ENCODE measurements at places on chromosomes 7 and 10.

DNA sequence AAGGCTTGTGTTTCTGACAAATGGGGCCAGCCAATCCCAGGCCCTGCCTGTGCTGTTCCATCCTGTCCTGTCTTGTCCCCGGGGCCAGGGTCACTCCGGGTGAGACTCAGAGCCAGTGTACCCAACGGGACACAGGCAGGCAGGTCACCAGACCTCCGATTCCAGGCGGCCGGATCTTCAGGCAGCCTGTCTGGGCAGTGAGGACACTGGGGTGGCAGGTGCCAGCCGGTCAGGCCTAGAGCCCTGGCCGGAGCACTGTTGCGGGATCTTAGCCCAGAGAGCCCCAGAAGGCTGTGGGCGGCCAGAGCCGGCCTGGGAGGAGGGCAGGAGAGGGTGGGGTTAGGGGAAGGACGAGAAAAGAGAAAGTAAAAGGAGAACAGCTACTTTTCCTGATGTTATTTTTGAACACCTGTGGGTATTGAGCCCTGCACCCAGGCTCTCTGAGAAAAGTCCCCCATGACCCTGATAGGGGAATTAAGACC is 134.3 kb upstream of the TNRC18 start:
- DNase-seq = no peak

GRCh38 chr7:146206270-146206669 is 89.7 kb downstream of the CNTNAP2 start:
- no peak for DNase-seq

DNA sequence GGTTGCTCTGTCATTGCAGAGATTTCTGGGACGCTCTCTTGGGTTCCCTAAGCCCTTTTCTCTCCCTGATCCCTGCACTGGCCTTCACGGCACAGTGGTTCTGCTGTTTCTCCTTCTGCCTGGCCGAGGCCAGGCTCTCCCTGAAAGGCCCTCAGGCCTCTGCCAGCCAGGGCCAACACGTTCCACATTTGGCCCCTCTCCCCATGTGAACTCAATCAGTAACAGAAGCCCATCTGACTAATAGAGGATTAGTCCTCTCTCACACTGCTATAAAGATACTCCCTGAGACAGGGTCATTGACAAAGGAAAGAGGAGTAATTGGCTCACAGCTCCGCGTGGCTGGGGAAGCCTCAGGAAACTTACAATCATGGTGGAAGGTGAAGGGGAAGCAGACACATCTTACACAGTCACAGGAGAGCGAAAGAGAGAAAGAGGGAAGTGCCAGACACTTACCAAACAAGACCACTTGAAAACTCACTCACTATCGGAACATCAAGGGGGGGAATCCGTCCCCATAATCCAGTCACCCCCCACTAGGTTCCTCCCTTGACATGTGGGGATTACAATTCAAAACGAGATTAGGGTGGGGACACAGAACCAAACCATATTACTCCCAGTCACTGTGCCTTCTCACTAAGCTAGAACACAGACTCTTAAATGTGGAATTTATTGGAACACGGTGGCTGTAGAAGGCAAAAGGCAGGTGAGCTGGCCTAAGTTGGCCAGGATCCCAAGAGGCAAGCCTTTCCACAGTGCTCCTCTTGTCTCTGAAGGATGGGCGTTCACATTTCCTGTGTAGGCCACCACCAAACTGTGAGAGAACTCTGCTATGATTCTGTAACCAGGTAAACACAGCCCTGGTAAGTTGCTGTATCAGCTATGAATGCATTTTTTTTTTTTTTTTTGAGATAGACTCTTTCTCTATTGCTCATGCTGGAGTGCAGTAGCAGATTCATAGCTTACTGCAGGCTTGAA is 8.8 kb downstream of the FZD8 start:
- no peak for DNase-seq

DNA sequence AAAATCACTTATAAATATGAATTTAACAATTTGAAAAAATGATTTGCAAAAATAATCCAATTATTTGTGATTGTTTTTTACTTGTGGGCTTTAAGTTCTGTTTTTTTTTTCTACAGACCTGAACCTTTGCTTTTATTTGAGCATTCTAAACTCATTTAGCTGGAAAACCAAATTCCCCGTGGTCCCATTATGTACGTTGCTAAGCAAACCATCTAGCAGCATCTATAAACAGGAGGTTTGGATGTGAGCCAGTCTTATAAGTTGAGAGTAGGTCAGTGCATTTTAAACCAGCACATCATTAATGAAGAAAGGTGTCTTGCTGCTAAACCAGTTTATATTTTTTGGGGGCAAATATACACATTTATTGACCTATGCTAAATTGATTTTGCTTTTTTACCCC is 77.3 kb downstream of the LRRN3 start:
- no peak for DNase-seq

DNA sequence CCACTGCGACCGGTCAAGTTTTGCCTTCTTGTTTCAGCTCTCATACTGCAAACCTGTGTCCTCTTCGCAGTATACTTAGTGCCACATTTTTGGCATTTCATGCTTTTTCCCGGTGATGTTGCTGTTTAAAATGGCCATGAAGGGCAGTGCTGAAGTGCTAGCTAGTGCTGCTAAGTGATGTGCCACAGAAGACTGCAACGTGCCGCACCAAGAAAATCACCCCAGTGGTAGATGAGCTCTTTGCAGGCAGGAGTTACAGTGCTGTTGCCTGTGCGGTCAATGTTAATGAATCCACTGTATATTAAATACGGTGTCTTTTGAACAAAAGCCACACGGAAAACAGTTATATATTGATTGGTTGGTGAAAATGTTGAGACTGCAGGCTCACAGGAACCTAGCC is 120.3 kb downstream of the ANLN start:
- no peak for DNase-seq

- DNase-seq = no peak
Observed at GRCh38 chr10:35075228-35075627, 14.9 kb downstream of the CUL2 start.

- DNase-seq = no peak
Observed at GRCh38 chr7:48587475-48587874, 336.9 kb upstream of the CDC14C start.

Measured in NCI-H524 treated with DMSO at 0.1 percent for 48 hours (cell line).